ENCODE measurements at places on chromosomes 7 and 10.

- DNase-seq, result no peak
These were observed 27.9 kb downstream of the EGFR start for GRCh38 chr7:55046582-55047342.

- DNase-seq, result no peak
These were observed 249.1 kb upstream of the LYZL1 start for GRCh38 chr10:29039677-29040189.

GRCh38 chr10:114956466-114956865, 18.5 kb downstream of the TRUB1 start:
- DNase-seq, result no peak

DNA sequence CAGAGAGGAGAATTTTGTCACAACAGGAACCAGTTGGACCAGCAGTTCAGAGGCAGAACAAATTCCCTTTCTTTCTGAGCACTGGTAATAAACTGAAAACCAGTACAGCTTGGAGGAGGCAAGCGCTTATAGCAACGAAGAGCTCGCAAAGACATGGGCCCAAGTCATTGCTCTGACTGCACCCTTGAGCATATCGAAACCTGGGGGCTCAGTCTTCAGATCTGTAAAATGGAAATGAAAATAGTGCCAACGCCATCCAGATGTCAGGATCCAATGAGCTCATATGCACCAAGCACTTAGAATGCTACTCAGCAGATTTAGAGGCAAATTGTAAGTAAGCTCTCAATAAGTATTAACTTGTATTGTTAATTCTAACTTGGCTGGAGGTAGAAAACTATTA, 14.4 kb upstream of the CALU start:
- DNase-seq, result no peak

GRCh38 chr10:31912289-31912688, 16.3 kb downstream of the ARHGAP12 start:
- no peak for DNase-seq

DNA sequence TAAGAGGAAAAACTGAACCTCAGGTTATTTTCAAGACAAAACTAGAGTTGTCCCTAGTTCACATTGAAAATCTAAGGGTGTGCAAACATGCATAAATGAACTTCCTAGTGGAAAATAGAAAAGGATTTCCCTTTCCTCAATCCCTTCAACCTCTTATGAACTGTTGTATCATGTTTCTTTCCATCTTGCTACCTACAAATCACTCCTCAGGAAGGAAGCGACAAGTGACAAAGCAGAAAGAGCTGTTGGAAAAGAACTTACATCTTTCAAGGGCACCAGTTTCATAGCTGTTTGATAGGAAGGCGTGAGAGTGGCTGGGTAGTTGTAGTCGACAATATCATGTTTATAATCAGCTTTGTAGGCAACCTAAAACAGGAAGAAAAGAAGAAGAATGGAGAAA, 23.9 kb downstream of the NRAP start:
- DNase-seq, result no peak

GRCh38 chr7:81211204-81211933, 292.5 kb upstream of the SEMA3C start:
- DNase-seq, result no peak

DNA sequence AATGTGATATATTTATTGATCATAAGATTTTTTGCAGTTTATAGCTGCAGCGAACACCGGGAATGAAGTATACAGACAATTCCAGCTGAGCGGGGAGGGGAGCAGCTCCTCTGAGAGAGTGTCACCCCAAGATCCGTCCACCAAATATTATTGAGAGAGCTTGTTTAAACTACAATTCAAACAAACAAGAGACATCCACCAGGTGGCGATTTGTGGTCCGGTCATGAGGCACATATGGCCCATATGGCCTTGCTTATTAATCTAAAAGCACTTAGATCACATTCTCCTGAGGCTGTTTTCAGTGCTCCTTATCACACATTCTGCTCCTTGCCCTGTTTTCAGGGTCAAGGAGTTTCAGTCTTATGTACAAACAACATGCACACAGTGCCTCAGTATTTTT, 83.1 kb downstream of the THSD7A start:
- no peak for DNase-seq

GRCh38 chr7:1667566-1668395, 2.3 kb upstream of the ELFN1 start:
- DNase-seq, result no peak

DNA sequence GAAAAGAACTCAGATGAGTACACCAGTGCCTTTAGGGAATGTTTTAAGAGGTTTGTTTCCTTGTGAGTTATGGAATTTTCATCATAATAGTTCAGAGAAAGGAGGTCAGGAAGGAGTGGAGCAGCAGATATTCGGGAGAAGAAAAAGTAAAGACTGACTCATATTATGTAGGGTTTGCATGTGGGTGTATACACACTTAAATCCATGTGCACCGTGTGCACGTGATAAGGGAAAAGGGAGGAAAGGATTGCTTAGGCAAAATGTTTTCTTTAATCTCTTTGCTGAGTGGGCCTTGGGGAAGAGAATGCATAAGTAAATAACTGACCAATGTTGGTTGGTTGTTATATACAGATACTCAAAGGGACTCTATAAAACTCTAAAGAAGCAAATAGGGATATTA, 30.2 kb downstream of the PLCE1 start:
- no peak for DNase-seq

DNA sequence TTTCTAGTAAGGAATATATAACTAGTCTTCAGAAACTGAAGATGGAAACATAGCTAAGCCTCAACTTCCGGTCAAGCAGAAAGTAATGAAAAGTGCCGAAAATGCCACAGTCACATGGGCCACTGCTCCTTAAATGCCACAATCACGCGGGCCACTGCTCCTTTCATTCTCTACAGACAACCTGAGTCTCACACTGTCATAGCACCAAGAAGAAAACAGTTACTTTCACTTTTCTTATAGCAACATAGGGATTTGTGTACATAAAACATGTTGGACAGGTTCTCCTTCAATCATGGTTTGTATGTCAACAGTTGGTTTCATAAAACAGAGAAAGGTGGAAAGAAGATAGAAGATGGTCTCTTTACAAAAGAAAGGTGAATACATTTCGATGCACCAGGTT, 48.6 kb upstream of the NOBOX start:
- no peak for DNase-seq

GRCh38 chr7:24760968-24761367, 3.7 kb upstream of the GSDME start:
- no peak for DNase-seq

GRCh38 chr7:149422914-149423301, 38.0 kb downstream of the ZNF777 start:
- DNase-seq, result no peak

DNA sequence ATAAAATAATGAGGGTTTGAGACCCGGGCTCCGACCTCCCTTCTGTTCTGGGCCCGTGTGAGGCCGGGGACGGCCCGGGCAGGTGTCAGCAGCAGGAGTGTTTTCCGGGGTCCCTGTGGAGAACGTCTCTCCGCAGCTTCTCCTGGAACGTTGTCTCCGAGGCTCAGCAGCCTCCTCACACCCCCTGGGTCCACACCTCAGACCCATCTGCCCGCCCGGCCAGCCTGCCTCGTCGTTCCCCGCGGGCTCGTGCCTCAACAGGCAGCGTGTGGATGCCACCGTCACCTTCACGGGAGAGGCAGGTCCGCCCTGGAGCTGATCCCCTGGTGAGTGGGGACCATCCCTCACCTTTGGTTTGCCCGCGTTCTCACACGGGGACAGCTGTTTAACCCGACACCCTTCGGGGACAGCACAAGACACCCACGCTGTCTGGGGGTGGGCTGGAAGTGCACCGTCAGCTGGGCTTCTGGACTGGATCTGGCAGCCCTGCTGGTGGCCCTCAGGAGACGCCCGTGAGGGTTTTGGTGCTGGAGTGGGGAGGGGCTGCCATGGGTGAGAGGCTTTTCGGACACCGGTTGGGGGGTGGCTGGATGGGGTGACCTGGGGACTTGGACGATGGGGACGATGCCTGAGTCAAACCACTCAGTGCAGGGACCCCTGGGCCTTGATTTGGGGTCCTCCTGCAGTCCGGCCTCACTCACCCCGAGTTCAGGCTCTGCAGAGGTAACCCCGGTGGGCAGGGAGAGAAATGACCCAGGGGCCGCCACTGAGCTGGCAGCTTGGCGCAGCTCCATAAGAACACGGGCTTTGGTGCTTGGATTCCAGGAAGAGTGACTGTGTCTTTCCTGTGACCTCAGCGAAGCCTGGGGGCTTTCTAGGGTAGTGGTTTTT, 131.7 kb downstream of the DNAJB6 start:
- no peak for DNase-seq

- DNase-seq, result no peak
These were observed 137.4 kb downstream of the LHPP start for GRCh38 chr10:124598773-124599587.

All from stimulated activated CD8-positive, alpha-beta memory T cell treated with anti-CD3 and anti-CD28 coated beads, Interleukin-4, amount 100 ng/mL, for 1 hour (primary cell).